ENCODE measurements at places on chromosomes 1 and 21.

GRCh38 chr1:65940126-65940525 is 147.4 kb downstream of the PDE4B start:
- DNase-seq: no peak

DNA sequence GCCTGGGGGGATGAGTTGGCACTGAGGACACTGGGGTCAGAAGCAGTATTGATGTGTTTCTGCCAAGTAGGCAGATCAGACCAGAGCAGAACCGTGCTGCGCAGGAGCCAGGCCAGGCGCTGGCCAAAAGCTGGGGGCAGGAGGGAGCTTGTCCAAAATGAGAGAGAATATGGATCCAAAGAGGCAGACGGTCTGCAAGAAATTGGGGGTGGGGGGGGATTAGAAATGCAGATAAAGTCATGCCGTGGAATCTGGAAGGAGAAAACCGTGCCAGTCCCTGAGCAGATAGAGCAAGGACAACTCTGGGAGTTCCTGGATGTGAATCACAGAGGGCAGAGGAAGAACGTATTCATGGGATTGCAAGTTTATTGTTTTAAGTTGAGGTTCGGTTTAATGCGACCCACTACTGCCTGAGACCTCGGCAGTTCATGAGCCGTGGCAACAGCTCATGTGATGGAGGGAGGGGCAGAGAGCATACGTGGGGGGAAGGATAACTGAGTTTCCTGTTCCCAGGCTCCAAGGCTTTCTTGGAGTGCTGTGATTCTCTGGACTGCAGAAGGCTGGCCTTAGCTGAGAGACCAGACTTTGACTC is 224.0 kb downstream of the FGGY start:
- peak; percentile 69 for DNase-seq

DNA sequence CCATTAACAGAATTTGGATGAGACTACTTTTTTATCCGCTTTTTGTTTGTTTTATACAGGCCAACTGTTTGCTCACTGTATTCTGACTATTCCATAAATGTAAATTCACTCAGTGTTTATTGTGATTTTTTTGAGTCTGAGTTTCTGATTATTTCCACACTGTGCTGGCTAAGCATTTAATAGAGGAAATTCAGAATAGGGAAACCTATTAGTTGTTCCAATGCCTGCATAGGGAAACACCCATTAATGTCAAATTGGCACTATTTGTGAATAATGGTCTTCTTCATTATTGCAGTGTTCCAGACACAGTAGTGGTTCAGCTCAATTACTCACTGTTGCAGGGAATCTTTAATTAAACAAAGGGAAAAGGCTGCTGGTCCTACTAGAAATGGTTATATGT is 174.7 kb upstream of the SGIP1 start:
- no peak for DNase-seq

GRCh38 chr1:68011657-68012375 is 38.6 kb downstream of the DIRAS3 start:
- no peak for DNase-seq

DNA sequence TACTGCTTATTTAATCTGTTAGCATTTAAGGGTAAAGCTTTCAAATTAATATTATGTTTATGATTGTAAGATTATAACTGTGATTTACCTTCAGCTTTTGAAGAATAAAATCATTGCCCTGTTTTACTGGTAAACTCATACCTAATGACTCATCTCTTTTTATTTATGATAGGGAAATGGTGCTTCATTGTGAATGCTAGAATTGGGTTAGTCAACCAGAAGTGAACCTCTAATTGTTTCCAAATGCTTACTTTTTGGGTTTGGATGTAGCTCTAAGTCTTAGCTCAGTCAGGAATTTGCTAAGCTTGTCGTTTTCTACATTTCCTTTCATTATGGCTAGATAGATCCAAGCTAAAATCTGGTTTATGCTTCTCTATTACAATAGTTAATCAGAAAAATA is 59.4 kb downstream of the SLC30A7 start:
- DNase-seq: no peak

GRCh38 chr1:228171221-228171891 is 5.8 kb downstream of the IBA57 start:
- DNase-seq: no peak

GRCh38 chr1:11563560-11564069 is 84.7 kb downstream of the DISP3 start:
- DNase-seq: no peak

DNA sequence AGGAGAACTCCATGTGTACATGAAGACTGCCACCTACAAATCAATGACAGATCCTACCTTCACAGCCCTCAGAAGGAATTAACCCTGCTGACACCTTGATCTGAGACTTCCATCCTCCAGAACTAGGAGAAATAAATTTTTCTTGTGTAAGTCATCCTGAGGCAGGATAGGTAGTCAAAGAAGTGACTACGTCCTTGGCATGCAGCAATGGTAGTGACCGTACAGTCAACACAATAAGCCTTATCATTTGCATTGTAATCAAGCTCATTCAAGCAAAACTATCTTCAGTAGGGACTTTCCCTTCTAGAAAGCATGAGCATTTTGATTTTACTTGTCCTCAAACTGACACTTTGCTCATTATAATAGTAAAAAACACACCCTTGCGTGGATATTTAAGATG is 64.0 kb upstream of the KCNK1 start:
- DNase-seq: no peak

DNA sequence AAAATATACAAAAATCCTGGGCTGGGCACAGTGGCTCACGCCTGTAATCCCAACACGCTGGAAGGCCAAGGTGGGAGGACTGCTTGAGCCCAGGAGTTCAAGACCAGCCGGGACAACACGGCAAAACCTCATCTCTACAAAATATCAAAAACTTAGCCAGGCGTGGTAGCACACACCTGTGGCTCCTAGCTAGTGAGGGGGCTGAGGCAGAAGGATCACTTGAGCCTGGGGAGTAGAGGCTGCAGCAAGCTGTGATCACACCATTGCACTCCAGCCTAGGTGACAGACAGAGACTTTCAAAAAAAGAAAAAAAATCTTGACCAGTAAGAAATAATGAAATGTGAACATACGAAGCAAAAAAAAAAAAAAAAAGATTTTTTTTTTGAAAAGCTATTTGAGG is 52.1 kb downstream of the ARID4B start:
- DNase-seq: no peak

GRCh38 chr1:87950369-87950768 is 621.7 kb downstream of the LMO4 start:
- peak; percentile 95 for DNase-seq

All from NCI-H446 (cell line).